ENCODE measurements at places on chromosomes 12 and 14. TPM values are rescaled to one million over a fixed set of nuclear protein-coding genes. Genes with fewer than 3 reads are reported as not detected.

TEX52 gene
- not detected for total RNA-seq

REC8 gene
- 2.9 TPM for total RNA-seq

EFCAB11 gene
- 1.1 TPM for total RNA-seq

PTPRQ gene
- total RNA-seq, result 0.16 TPM

DAO gene
- total RNA-seq, result not detected

NUP37 gene
- total RNA-seq, result 49.1 TPM

DLGAP5 gene
- total RNA-seq, result 7.8 TPM

PCNX1 gene
- total RNA-seq, result 39.7 TPM

TESPA1 gene
- not detected for total RNA-seq

TBX3 gene
- 3.6 TPM for total RNA-seq

MYG1 gene
- total RNA-seq, result 38.6 TPM

PRPH gene
- not detected for total RNA-seq

All from cardiac atrium fibroblast (primary cell).